IMR-90 (cell line): ENCODE measurements at places on chromosomes 4 and X. TPM values are rescaled to one million over a fixed set of nuclear protein-coding genes. Genes with fewer than 3 reads are reported as not detected.

GPR50 gene
- total RNA-seq, result not detected in 2 replicates

ALPK1 gene
- total RNA-seq, result 7.9 and 8.6 TPM in 2 replicates

MAGEE2 gene
- total RNA-seq, result not detected in 2 replicates

IL3RA gene
- not detected in 2 replicates for total RNA-seq

DCLK2 gene
- 10.8 and 11.3 TPM in 2 replicates for total RNA-seq

DCHS2 gene
- total RNA-seq, result not detected in 2 replicates

CXCL3 gene
- 0.18 TPM in 1 of 2 replicates, not detected in the other for total RNA-seq

SLC25A14 gene
- 13.8 and 17.2 TPM in 2 replicates for total RNA-seq

NWD2 gene
- total RNA-seq, result not detected in 2 replicates

ALB gene
- not detected in 2 replicates for total RNA-seq

SPOCK3 gene
- not detected in 2 replicates for total RNA-seq

CT45A2 gene
- total RNA-seq, result not detected in 2 replicates

ATOH1 gene
- not detected in 2 replicates for total RNA-seq

NAP1L2 gene
- total RNA-seq, result under 0.01 TPM in 1 of 2 replicates, not detected in the other

TMEM255A gene
- total RNA-seq, result not detected in 2 replicates

USP17L25 gene
- not detected in 2 replicates for total RNA-seq

STK26 gene
- 0.18 and 0.28 TPM in 2 replicates for total RNA-seq

SULT1B1 gene
- under 0.01 and 0.18 TPM in 2 replicates for total RNA-seq

SYNPO2 gene
- 1.7 and 1.8 TPM in 2 replicates for total RNA-seq

FRMD7 gene
- total RNA-seq, result not detected in 2 replicates

UGT2A3 gene
- not detected in 2 replicates for total RNA-seq

SRPK3 gene
- total RNA-seq, result 0.36 and 0.56 TPM in 2 replicates

AASDH gene
- total RNA-seq, result 12.0 and 13.1 TPM in 2 replicates

F9 gene
- not detected in 2 replicates for total RNA-seq

ACSL4 gene
- 59.7 and 97.5 TPM in 2 replicates for total RNA-seq

PPBP gene
- total RNA-seq, result not detected in 2 replicates

ETFDH gene
- total RNA-seq, result 14.0 and 18.3 TPM in 2 replicates

YIPF7 gene
- not detected in 2 replicates for total RNA-seq
